ENCODE measurements at places on chromosomes 12 and 14.
A peak's percentile ranks its signal among the peaks of the same experiment; 100 is the strongest.

DNA sequence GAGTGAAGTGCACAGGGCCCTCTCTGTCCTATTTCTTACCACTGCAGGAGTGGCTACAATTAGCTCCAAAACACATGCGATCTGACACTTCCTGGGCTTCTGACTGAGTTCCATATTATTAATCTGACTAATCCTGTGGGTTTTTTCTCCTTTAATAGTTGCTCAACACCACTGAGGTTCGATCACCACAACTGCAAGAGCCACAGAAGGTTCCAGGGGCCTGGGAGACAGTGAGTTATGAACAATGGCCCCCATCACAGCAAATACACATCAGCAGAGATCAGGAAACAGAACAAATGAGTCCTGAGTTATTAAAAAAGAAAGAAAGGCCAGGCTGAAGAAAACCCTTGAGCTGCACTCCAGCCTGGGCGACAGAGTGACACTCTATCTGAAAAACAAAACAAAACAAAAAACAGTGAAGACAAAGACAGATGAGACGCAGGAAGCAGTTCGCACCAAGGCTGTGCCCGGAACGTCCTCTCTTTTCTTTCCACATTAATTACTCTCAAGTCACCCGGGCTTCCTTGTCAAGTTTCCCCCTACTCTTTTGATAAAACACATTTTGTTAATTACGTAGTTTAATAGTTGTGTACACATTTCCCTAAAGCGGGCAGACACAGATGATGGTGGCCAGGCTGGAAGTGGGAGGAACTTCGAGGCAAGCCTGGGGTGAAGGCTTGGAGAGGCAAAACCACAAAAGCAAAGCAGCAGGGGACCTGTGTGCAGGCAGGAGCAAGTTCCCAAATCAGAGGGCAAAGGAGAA is 42.7 kb downstream of the CDC42BPB start:
- no peak for DNase-seq

- no peak for DNase-seq
These were observed 4.2 kb upstream of the PLEKHA5 start for GRCh38 chr12:19125325-19125724.

DNA sequence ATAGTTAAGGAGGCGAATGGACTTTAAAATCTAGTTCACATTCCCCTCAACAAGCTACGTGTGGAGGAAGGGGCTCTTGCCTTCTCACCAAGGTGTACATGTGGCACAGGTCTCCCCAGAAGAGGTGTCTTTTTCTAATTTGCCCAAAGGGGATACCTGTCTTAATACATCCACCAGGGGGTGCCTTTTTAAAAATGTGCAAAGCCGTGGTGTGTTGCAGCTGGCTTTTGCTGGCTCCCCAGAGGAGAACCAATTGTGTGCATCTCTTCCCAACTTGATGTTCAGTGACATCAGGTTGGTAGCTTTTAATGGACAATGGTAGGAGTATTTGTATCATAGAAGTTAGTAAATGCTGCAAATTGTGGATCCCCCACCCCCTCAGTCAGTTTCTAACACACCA is 33.8 kb downstream of the CREBL2 start:
- no peak for DNase-seq

DNA sequence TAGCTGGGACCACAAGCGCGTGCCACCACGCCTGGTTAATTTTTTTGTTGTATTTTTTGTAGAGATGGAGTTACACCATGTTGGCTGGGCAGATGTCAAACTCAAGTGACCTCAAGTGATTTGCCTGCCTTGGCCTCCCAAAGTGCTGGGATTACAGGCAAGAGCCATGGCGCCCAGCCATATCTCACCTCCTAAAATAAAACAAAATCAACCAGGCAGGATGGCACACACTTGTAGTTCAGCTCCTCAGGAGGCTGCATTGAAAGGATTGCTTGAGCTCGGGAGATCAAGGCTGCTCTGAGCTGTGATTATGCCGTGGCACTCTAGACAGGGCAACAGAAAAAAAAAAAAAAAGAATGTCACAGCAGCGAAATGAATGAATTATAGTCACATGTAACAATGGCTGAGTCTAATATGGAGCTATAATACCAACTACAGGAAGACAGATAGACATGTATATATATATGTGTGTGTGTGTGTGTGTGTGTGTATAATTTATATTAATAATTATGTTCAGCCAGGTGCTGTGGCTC is 19.3 kb upstream of the TMEM120B start:
- DNase-seq, result no peak

- no peak for DNase-seq
These were observed 333.1 kb upstream of the FKBP4 start for GRCh38 chr12:2461645-2462044.

DNA sequence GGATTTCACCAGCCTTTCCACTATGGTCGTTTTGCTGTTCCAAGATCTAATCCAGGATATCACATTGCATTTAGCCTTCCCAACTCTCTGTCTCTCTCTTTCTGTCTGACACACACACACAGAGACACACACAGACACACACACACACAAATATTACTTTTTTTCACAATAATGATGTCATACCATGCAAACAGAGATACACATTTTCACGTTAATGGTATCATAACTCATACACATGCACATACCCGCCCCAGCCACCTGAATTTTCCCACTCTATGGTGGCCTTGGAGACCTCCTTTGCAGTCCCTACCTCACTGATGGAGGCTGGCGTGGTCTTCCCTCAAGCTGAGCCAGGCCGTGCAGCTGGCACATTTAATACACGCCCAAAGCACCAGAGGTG is 7.2 kb upstream of the MYL2 start:
- DNase-seq, result no peak

GRCh38 chr12:3122841-3123678 is 45.9 kb downstream of the TSPAN9 start:
- DNase-seq, result no peak

GRCh38 chr12:130872179-130873096 is 572 bp downstream of the RAN start:
- DNase-seq, result no peak

- no peak for DNase-seq
These were observed 100.7 kb upstream of the ATF7IP start for GRCh38 chr12:14264778-14265177.

- no peak for DNase-seq
These were observed 67.2 kb downstream of the NOS1 start for GRCh38 chr12:117294189-117294603.

DNA sequence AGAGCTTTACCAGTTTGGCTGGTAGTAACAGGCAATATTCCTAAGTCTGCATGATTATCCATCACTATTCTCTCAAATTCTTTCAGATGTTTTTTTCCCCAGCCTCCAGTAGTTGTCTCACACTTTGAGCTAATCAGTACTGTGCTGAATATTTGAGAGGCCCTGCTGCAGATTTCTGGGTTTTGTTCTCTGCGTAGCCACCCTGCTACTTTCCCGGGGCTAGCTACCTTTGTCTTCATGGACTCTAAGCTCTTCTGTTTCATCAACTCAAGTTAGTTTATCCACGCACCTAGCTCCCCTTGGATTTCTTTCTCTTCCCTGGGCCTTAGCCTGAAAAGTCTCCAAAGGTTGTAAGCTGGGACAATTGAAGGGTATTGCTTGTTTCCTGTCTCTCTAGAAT is 73.0 kb downstream of the FUT8 start:
- DNase-seq, result no peak

DNA sequence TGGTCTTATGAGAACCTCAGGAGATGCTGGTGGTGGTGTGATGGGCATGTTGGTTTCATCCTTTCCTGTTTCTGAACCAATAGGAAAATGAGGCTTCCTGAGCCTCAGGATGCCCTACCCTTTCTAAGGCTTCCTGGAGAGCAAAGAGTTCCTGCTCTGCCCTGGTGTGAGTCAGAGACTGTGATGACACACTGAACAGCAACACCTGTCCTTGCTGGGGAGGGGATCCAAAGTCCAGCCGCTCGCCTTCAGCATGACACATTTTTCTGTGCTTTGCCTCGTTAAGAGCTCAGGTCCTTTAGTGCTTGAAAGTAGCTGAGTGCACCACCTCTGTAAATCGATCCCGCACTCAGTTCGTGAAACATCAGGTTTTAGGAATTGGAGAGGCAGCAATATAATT is 116.0 kb downstream of the CACNA1C start:
- DNase-seq, result no peak

DNA sequence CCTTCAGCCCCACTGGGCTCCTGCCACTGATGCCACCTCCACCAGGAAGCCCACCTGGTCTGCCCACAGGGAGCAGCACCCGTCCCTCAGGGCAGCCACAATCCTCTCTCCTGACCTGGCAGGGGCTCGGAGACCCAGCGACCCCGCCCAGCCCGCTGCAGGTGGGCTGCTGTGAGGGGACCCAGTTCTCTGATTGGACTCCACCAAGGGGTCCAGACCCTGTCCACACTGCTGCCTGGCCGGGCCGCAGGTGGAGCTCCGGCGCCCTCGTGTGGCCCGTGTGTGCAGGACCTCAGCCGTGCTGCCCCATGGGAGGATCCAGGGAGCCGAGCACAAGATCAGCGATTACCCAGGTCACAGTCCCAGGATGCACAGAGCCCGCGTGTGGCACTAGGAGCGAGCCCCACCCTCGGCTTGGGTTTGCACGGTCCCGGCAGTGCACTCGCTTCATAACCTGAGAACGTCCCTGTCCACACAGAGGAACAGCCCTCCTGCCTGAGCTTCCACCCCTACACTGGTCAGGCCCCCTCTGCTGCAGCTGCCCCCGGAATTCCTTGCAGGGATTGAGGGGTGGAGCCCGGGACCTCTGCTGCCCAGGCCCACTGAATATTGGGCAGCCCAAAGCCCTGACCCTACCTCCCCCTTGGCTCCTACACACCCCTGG is 35.4 kb upstream of the TMEM179 start:
- DNase-seq, result peak; percentile 9

DNA sequence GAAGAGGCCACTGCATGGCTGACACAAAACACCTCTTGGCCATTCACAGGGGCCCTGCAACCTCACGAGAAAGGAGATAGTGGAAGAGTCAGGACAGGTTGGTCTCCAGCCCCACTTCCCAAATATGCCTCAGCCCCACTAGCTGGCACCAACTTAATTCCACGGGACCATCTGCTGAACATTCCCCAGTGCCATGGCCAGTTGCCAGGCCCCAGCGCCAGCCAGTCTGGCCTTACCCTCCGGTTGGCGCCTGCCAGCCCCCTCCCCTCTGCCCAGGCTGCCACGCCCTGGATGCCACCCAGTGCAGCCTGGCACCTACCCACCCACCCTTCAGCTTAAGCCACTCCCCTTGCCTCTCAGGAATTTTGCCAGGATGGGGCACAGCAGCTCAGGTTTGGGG is 21.2 kb upstream of the HSPB8 start:
- DNase-seq, result no peak

DNA sequence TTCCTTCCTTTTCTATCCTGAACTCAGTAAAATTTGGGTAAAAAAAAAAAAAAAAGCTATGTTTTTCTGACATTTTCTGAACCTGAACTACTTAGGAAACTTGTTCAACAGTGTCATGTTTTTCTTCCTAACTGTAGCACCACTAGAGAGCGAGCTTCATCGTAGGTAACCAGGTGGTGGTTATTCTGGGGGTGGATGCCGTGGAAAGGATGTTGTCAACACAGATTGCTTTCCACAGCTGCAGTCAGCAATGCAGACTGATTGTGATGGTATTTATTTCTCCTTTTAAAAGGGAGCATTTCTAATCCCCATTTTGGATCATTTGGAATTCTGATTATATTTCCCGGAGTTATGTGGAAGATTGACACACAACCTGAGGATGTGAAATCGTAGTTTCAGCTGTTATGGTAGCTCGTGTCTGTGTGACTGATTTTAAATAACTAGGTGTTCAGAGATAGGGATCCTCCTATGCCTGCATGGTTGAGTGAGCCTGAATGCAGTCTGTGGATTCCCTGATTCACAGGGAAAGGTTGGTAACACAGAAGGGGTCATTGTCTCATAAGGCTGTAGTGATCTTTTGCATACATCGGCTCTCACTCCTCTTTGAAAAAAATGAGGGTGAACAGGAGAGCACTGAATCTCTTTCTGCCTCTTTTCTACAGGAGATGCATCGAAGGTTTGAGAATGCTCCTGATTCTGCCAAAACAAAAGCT is 113.2 kb downstream of the ERC1 start:
- no peak for DNase-seq

DNA sequence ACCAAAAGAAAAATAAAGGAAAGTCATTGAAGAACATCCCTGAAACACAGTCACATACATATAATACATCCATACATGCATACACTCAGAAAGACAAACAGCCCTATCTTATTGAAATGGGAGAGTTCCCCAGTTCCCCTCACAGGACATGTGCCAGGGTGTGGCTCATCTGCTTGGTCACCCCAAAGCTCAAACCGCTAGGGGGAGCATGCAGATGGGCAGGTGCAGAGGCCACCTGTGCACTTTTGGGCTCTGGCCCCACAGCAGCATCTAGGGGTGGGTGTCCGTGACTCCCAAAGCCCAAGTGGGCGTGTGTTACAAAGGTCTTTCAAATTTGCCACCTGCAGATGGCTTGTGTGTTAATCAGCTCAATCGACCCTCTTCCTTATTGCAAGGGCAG is 75.2 kb downstream of the CMAS start:
- DNase-seq, result peak; percentile 24
